ENCODE measurements at places on chromosomes 7 and 10. TPM values are rescaled to one million over a fixed set of nuclear protein-coding genes. Genes with fewer than 3 reads are reported as not detected.

H2BK1 gene
- total RNA-seq: not detected

C10orf53 gene
- total RNA-seq: not detected

AKR1B15 gene
- not detected for total RNA-seq

FBXO24 gene
- total RNA-seq: 1.0 TPM

DEPP1 gene
- 7.4 TPM for total RNA-seq

PPA1 gene
- total RNA-seq: 299 TPM

PDK4 gene
- 0.29 TPM for total RNA-seq

CHST3 gene
- 29.7 TPM for total RNA-seq

CPN1 gene
- not detected for total RNA-seq

TCF7L2 gene
- total RNA-seq: 5.4 TPM

Measured in epithelial cell of proximal tubule (primary cell).